ENCODE measurements at places on chromosomes 2 and 18.

GRCh38 chr2:239945751-239946561 lies 79.2 kb downstream of the NDUFA10 start:
- DNase-seq, result no peak

DNA sequence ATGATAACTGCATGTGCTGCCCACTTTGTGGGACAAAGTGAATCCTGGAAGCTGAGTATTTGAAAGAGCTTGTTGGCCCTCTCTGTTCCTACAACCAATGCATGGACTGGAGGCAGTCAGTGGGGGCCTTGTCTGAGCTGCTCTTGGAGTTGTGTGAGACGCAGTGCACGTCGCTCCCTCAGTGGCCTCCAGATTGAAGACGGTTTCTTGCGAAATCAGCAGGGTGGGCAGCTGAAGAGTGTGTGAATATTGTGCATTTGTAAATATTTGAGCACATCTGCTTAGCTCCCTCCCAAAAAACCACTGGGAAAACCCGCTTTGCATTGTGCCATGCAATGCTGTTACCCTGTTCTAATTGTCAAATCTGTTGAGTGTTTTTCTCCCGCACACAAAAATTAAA lies 782.8 kb downstream of the PLCL1 start:
- no peak for DNase-seq

- no peak for DNase-seq
Measured at GRCh38 chr2:86360776-86361175, 23.4 kb upstream of the REEP1 start.

- peak; percentile 63 for DNase-seq
Measured at GRCh38 chr18:49447810-49448745, 12.4 kb downstream of the DYM start.

- DNase-seq, result no peak
Measured at GRCh38 chr18:59051470-59052165, 88.1 kb upstream of the SEC11C start.

GRCh38 chr2:205680903-205681302 lies 1.4 kb upstream of the NRP2 start:
- no peak for DNase-seq

DNA sequence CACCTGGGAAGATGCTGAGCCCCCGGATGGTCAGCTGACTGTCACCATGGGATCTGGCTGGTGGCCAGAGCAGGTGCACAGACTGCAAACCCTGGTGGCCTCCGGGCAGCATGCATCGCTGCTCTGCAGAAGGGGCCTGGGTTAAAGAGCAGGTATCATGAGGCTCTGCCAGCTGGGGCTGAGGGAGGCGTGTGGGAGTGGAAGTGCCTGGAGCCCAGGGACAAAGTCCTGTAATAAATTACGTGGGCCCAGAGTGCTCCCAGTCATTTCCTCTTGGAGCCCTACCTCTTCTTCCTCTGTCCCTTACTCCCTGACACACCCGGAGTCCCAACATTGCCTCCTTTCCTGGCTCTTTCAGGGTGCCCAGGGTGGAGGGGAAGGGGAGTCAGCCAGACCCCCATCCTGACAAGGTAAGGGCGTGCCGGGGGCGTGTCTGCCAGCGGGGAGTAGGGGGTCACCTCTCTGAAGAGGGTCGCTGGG lies at the start of gene MYO7B:
TSS of gene MYO7B (plus strand) at position 262 of the 480 bp plus-strand sequence. CDS start 24,040 bp downstream, outside the sequence.
- DNase-seq, result no peak

GRCh38 chr2:127174136-127174535 lies 46.0 kb downstream of the CYP27C1 start:
- peak; percentile 1 for DNase-seq

- no peak for DNase-seq
Measured at GRCh38 chr18:70332694-70333093, 43.8 kb downstream of the SOCS6 start.

DNA sequence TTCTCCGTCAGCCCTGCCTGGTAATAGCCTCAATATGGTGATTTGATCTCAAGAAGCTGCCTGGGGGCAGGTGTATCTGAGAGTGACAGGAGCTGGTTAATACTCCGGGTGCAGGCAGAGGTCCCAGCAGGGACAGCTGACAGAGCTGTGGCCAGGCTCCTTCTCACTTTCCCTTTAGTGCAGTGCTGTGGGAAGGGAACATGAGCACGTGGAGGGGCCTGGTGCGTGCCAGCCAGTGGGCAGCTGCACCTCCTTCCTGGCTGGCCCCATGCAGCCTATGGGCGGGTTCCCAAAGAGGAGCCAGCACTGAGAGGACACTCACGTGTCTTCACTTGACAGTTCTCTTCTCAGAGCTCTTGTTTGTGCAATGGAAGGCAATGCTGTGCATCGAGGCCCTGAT lies 9.1 kb downstream of the CNNM4 start:
- DNase-seq, result no peak
